Activated naive CD4-positive, alpha-beta T cell treated with anti-CD3 and anti-CD28 coated beads, Interleukin-2, amount 50 U/mL, for 72 hours (primary cell): ENCODE measurements at places on chromosomes 1 and 21.

DNA sequence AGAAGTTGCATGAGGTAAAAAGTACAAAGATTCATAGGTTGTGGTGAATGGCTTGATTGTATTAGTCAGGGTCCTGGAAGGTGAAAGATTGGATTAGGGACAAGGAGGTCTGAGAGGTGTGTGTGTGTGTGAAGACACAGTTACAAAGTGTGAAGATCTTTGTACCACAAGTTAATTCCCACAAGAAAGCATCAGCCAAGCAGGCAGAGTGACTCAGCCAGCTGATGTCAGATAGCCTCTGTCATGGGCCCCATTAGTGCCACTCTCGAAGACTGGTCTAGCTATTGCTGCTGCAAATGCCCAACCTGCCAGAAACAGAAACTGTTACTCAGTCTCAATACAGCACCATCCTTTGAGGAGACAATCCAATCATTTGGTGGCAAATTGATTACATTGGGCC, 96.5 kb downstream of the DTL start:
- no peak for DNase-seq

GRCh38 chr1:51303751-51304251, 26.6 kb downstream of the TTC39A start:
- no peak for DNase-seq

- no peak for DNase-seq
Measured at GRCh38 chr1:100360790-100361510, 8.6 kb downstream of the CDC14A start.

DNA sequence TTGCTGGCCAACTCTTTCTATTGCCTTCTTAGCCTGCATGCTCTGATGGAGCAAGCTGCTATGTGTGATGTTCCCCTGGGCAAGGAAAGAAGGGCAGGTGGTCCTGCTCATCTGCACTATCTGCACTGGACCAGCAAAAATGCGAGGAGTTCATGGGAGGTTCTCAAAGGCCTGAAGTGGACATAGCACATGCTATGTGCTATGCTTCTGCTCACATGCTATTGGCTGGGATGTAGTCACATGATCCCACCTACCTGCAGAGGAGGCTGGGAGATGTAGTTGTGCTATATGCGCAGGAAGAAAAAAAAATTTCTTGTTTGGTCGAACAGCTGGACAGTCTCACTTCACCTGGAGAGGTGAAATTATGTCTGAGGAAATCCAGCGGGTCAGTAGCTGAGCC, 587.7 kb downstream of the MATN1 start:
- no peak for DNase-seq

DNA sequence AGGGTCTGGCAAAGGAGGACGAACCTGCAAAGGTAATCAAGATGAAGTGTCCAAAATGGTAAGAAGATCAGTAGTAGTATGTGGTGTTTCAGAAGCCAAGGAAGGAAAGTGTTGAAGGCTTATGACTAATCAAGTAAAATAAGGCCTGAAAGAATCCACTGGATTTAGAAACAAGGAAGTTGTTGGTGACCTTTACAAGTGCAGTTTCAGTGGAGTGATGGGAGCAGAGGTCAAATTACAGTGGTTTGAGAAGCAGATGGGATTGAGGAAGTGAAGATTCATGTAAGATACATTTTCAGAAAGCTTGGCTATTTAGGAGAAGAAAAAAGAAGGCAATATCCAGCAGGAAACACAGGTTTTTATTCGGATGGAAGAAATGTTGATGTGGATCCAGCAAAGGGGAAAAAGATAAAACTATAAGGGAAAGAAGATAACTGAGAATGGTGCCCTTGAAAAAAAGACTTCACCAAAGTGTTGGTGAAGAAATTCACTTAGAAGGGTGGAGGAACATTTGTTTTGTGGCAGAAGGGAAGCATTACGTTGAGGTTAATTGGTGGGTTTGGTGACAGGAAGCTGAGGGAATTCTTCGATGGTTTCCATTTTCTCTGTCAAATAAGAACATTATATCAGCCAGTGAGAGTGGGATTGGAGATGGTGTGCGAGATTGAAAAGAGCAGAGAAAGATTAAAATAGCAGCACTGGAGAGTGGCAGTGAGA, 2.1 kb downstream of the ARMH1 start:
- no peak for DNase-seq

DNA sequence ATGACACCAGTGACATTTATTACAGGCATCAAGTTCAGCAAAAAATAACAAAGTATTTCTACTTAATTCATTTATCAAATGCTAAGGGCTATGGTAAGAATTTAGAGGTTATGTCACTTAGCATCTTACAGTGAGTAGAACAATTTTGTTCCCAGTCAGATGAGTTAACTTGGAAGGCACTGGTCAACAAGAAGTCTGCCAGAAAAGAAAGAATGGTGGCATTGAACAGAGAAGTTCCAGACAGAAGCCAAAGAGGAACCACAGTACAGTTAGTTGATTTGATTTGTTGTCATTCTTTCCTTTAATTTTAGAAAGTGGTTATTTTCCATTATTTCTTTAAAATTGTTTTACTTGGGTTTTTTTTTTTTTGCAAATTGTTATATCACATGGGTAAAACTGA, 232.2 kb upstream of the PKN2 start:
- no peak for DNase-seq

DNA sequence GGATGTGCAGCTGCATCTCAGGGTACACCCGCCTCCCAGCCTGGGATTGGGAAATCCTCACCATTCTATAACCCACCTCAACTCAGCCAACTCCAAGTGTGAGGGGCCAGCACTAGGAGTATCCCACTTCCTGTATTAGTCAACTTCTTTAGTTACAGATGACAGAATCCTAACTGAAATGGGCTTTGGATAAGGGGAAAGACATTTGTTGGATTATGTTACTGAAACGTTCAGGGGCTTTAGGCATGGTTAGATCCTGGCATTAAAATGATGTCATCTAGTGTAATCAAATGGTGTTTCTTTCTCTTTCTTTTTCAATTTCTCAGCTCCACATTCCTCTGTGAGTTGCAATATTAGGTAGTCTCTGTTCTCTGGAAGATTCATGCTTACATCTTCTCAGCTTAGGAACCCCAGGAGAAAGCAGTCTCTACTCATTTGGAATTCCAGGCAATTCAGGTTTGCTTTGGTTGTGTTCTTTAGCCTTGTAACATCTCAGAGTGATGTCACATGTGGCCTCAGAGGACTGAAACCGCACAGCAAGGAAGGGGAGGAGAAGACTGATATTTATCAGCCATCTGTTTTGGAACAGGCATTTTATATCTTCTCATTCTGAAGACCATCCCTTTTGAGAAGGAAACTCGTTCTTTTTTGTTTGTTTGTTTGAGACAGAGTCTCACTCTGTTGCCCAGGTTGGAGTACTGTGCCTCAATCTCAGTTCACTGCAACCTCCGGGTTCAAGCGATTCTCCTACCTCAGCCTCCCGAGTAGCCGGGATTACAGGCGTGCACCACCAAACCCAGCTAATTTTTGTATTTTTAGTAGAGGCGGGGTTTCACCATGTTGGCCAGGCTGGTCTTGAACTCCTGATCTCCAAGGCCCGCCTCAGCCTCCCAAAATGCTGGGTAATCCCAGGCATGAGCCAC, 18.9 kb upstream of the TMEM54 start:
- no peak for DNase-seq

DNA sequence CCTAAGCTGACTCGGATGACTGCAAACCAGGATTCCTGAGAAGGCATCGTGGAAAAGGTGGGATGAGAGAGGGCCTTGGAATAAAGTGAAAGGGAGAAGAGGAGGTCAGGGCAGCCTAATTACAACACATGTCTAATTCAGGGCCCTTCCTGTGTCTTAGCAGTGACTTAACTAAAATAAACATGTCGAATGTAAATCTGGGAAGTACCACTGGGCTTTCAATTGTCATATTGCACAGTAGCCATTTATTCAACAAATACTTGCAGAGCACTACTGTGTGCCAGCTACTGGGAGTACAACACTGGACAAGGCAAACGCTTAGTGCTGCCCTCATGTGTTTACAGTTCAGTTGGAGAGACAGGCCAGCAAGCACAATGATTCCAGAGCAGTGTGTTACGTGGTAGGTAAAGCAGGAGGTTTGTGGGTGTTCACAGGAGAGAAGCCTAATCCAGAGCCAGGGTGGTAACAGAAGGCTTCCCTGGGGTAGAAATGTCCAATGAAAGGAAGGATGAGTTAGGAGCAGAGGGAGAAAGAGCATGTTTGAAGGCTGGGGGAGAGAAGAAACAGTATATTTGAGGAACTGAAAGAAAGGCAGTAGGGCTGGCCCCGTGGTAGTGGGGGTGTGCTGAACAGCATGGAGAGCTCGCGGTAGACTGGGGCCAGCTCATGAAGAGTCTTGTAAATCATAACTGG, 38.0 kb upstream of the RASAL2 start:
- DNase-seq, result no peak

GRCh38 chr1:21298981-21299391, 8.7 kb upstream of the ECE1 start:
- DNase-seq, result no peak

- no peak for DNase-seq
Measured at GRCh38 chr21:25909341-25909740, 174.6 kb downstream of the GABPA start.

DNA sequence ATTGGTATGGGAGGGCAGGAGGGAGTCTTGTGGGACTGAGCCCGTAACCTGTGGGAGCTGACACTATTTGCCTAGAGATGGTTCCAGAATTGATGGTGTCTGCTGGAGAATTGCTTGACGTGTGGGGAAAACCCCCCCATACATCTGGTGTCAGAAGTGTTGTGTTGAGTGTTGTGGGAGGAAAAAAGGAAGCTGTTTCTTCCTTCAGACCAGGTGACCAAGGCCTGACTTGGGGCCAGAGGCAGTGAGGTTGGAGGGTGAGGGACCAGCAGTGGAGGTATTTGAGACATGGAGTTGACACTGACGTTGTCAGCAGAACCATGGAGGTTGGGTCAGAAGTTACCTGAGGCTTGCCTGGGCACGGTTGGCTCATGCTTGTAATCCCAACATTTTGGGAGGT, 8.3 kb downstream of the SHISAL2A start:
- no peak for DNase-seq

- DNase-seq, result peak; percentile 65
Measured at GRCh38 chr1:111214884-111215283, 12.6 kb upstream of the CHI3L2 start.

DNA sequence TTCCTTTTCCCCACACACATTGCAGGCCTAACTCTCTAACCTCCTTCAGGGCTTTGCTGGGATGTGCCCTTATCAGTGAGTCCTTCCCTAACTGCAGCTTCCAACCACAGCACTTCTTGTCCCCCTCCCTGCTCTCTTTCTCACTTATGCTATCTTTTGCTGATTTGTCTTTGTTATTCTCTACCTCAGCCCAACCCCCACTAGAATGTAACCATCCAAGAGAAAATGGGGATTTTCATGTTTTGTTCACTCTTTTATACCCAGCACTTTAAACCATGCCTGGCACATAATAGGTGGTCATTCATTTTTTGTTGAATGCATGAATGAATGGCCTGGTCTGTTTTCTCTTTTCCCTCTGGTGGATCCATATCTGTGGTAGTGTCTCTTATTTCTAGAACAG, 243.5 kb downstream of the KAZN start:
- no peak for DNase-seq

- DNase-seq, result no peak
Measured at GRCh38 chr1:164296172-164296571, 262.8 kb upstream of the PBX1 start.

DNA sequence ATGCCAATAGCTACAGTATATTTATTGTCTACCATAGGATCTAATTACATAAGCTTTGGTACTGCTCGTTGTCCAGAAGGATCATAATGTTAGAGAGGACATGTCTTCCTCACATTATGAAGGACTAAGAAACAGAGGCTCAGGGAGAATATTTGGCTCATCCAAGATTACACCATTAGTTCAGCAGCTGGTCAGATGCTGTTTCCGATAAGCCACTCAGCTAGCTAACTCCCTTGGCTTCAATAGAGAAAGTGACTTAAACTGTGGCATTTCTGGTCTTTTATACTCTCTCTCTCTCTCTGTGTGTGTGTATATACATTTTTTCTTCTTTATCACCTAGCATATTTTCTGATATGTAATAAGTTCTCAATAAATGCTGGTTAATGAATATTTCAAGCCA, 70.4 kb downstream of the DDR2 start:
- DNase-seq, result no peak

DNA sequence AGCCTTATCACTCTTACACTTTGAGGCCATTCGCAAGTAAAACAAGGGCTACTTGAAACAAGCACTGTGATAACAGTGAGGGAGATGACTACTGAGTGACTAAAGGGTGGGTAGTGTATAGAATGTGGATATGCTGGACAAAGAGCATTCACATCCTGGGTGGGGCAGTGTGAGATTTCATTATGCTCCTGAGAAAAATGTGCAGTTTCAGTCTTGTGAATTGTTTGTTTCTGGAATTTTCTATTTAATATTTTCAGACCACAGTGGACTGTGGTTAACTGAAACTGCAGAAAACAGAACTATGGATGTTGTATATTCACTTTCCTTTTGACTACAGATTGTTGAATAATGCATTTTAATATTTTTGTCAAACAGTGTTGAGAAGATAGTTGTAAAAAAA, 25.1 kb upstream of the B3GALT2 start:
- DNase-seq, result no peak

DNA sequence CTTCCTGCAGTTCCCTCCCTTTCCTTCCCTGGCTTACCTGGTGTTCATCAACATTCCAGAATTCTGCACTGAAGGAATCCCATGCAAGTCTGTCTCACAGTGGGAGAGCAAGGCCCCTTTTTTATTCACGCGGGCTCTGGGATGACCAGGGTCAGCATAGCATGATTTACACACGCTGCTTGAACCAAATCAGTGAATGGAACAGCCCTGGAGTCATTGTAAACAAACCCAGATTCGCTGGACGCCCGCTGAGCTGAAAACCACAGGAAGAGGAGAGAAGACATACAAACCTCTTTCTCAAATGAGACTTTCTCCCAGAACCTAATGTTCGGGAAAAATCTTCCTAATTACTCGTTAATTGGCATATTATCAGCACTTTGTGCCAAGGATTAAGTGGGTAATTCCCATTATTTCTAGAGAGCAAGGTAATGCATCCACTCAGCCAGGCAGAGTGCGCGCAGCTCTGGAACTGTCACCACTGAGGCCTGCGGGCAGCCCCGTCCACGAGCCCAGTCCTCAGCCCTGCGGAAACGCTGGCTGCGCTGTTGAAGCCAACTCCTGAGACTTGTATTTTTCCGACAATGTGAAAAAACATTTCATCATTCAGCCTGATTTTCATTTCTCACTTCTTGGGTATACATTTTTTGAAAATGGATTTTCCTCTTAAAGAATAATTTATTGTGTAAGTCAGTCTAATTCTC, 140.0 kb downstream of the ETS2 start:
- DNase-seq, result no peak

GRCh38 chr1:179937668-179938254, 16.8 kb upstream of the CEP350 start:
- DNase-seq, result no peak

GRCh38 chr21:45285266-45285931, 2.3 kb downstream of the POFUT2 start:
- peak; percentile 44 for DNase-seq

- DNase-seq, result no peak
Measured at GRCh38 chr1:78447086-78447485, 43.7 kb upstream of the PTGFR start.
